ENCODE measurements at places on chromosomes 2 and 18.
A peak's percentile ranks its signal among the peaks of the same experiment; 100 is the strongest.

GRCh38 chr2:215828528-215829184 lies 184.7 kb downstream of the MREG start:
- DNase-seq = peak; percentile 33

DNA sequence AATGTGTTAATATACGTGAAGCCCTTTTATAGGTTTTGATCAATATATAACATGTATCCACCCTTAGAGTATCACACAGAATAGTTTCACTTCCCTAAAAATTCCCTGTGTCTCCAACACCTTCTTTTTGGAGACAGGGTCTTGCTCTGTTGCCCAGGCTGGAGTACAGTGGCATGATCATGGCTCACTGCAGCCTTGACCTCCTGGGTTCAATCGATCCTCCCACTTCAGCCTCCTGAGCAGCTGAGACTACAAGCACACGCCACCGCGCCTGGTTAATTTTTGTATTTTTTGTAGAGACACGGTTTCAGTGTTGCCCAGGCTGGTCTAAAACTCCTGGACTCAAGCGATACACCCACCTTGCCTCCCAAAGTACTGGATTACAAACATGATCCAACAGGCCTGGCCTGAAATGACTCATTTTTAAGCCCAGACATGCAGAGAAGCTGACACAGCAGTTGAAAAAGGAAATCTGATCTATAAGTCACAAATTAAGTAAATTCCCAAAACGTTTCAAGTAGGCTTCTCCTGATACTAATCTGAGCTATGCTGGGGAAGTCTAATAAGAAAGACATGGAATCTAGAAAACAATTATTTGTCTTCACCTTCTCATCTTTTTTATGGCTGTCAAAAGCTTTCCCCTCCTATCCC lies 2.9 kb downstream of the DUSP11 start:
- DNase-seq = no peak

DNA sequence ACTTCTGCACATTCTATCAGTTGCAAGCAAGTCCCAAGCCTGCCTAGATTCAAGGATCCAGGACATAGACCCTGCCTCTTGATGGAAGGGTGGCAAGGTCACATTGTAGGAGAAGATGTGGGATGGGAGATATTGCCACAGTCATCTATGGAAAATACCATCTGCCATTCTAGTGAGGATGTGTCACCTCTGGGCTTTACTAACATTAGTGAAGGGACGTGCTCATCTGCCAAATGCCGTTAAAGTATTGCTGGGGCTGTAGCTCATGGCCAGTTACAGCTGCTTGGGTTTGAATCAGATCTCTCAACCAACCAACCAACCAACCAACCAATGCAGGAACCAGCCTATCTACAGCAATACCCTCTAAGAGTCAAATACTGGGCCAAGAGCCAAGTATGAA lies 49.0 kb downstream of the E2F6 start:
- DNase-seq = no peak

DNA sequence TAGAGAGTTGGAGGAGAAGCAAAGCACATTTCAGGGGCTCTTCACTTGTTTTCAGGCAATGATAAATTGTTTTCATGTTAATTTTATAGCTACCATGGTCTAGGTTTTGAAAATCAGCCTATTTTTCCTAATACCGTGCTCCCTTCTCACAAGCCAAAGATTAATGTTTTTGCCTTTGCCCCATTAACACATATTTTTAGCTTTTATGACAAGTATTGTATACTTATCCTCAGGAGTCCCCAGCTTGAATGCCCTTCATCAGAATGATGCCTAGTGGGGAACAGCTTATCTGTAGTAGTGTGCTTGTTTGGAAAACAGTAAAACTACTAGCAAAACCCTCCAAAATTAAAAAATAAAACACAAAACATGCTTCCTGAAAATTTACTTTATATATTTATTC lies 194.0 kb downstream of the LNPK start:
- no peak for DNase-seq

DNA sequence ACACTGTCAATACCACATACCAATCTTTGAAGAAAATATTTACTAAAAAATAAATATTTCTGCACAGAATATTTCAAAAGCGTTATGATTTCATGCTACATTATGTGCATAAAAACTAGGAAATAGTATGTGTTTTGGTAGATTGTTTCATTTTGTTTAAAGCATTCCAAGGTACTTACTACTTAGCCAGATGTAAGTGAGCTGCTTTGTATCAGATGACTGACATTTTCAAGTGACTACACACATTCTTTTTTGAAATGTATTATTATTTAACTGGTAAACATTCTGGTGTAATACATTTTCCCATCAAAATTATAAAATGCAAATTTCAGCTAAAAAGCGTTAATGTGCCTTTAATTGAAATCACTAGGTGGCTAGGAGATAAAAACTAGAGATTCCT lies 21.5 kb downstream of the GCA start:
- no peak for DNase-seq

DNA sequence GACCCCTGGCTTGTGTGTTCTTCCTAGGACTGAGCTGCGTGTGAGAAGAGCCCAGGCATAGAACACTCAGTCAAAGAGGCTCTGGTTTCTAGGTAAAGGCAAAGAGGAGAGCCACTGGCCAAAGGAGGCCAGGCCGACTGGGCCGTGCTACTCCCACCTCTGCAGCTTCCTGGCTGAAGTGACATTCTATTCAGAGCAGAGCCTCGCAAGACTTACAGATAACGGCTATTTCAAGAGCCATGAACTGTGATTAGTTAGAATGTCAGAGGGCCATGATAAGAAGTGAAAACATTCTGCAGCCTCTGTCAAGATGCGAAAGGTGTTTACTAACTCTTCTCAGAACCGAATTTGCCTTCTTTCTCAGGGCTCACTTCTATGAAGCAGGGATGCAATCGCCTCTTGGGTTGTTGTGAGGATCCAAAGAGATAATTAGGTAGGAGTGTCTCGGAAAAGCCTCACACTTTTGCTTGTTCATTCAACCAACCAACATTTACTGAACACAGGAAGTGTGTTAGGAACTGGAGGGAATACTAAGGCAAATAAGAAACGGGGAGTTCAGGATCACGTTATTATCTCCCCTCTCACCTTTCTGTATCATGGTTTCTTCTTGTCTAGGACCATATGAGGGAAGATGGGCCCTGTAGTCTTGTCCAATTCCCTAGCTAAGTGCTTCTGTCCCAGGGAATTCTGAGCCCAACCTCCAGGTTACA lies 3.4 kb upstream of the DNAJC5G start:
- DNase-seq = no peak

- no peak for DNase-seq
These were observed 115.1 kb upstream of the GPC1 start for GRCh38 chr2:240320204-240320993.

GRCh38 chr18:21897811-21898210 lies 157.2 kb downstream of the MIB1 start:
- no peak for DNase-seq

DNA sequence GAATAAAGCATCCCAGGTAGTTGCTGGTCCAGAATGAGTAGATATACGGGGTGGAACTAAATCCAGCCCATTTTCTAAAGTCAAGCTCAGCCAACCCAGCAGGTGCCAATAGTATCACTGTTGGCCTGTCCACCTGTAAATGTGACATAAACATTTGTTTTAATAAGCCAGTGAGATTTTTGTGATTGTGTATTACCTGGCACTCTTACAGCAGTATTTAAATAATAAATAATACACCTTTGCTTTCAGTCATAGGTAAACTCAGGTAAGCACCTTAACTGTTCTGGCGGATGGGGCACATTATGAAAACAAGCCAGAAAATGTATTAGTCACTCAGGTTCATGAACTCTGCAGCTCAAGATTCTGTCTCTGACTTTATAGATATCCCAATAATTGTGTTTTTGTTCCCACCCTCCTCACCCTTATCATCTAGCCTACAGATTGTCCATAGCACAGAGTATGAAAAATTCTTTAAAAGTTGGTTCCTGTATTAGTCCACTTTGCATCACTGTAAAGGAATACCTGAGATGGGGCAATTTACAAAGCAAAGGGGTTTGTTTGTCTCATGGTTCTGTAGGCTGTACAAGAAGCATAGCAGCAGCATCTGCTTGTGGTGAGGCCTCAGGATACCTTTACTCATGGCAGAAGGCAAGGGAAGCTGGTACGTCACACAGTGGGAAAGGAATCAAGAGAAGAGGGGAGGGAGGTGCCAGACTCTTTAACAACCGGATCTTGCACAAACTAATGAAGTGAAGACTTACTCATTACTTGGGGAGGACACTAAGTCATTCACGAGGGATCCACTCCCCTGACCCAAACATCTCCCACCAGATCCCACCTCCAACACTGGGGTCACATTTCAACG lies 73.0 kb upstream of the CYRIA start:
- DNase-seq = no peak

GRCh38 chr2:48205137-48205798 lies 299.0 kb upstream of the FBXO11 start:
- DNase-seq = no peak

- no peak for DNase-seq
These were observed 13.9 kb upstream of the RBMS1 start for GRCh38 chr2:160507464-160507863.

- DNase-seq = no peak
These were observed 3.6 kb downstream of the USP39 start for GRCh38 chr2:85619617-85620016.

- no peak for DNase-seq
These were observed 291.7 kb upstream of the CDH19 start for GRCh38 chr18:66895631-66896030.

DNA sequence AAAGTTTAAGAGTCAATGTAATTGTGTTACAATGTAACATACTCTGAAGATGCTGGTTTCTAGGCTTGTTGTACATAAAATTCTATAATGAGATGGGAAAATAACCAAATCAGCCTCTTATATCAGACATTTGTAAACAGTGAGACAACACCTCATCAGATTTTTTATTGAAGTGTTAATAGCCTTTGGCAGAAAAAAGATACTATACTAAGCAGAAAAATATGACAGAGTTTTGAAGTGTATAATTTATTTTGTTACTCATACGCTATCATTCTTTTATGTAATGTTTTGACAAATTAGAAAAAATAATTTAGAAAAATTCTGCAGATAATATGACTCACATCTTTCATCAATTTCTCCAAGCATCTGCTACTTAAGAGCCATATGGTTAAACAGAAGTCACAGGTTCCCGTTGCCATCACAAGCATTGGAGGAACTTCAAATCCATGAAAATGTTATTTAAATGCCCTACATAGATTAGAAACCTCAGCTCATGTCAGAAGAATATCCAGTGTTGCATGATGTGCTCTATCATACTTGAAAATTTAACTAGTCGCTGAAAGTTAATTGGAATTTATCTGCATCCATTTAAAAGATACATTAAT lies 535.4 kb downstream of the LRP1B start:
- no peak for DNase-seq

DNA sequence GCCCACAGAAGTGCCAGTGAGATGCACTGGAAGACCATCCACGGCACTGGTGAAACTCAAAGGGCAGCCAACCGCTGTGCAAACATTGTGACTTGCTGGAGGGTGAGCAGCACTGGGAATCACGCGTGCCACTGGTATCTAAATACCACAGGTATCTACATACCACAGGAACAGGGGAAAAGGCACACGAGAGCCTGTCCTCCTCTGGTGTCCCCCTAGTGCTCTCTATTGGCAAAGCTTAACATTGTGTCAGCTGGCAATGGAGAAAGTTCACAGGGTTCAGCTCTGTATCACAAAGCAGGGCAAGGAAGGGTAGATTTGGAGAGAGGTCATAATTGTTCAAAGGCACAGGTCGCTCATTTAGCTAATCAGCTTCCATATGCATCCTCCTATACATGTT lies 12.6 kb upstream of the SEC11C start:
- DNase-seq = no peak

GRCh38 chr2:147342329-147342728 lies 502.5 kb upstream of the ACVR2A start:
- no peak for DNase-seq

DNA sequence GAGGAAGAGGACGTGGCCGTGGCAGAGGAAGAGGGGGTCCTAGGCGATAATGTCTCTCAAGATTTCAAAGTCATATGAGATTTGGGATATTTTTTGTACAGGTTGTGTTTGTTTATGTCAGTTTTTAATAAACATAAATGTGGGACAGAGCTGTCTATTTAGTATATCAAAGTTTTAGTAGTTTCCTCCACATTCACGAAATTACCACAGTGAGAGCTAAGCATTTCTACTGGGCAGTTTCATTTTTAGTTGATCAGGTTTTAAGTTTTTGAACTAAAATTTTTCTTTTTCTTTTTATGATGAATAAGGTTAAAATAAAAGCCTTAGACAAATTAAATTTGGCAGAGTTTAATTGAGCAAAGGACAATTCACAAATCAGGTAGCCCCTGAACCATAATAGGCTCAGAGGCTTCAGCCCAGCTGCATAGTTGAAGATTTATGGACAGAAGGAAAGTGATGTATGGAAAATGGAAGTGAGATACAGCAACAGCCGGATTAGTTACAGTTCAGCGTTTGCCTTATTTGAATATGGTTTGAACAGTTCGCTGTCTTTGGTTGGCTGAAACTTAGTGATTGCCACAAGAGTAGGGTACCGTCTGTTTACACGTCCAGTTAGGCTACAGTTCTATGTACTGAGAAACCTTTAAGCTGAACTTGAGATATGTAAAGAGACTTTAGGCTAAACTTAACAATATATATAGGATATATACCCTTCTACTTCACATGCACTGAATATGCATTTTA lies 17.1 kb downstream of the SNRPD1 start:
- DNase-seq = no peak

- peak; percentile 20 for DNase-seq
These were observed 11.3 kb downstream of the CYTIP start for GRCh38 chr2:157432475-157433106.

- DNase-seq = no peak
These were observed 4.1 kb downstream of the SPATS2L start for GRCh38 chr2:200310545-200310971.

- peak; percentile 73 for DNase-seq
These were observed at the start of gene NMUR1 for GRCh38 chr2:231530099-231531011. Gene NMUR1, minus strand, starts transcription at chr2:231530445. Its CDS starts 84 bp downstream, at chr2:231530361.

DNA sequence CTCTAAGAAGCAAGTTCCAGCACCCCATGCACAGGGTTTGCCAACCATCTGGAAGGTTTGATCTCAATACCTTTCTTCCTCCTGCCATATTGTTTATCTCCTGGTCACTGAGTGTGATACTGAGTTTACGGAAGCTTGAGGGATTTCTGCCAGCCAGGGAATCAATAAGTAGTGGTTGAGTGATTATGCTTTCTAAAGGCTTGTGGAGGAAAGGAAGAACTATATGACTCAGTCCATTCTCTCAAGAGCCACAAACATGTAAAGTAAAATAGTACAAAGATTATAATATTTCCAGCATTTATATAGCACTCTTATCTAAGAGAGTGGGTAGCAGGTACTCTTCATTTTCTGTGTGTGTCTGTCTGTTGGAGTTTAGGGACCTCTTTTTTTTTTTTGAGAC lies 49.2 kb downstream of the SLC4A3 start:
- no peak for DNase-seq

GRCh38 chr2:221614274-221614673 lies 42.2 kb upstream of the EPHA4 start:
- DNase-seq = no peak

DNA sequence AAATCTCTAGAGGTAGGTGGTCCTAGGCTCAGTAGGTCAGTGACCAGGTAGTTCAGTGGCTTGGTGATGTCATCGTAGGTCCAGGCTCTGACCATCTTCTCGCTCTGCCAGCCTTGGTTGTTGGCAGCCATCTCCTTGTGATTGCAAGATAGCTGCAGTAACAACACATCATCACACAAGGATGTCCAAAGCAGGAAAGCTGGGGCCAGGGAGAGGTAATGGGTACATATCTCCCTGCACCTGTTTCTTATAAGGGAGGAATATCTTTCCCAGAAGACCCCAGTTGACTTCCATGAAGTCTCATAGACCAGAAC lies 60.5 kb downstream of the ANKRD44 start:
- DNase-seq = no peak

Data from CD4-positive, alpha-beta T cell treated with Interferon alpha-2 for 1 hour (primary cell).